A549 treated with Mapracorat at 1 μM for 4 hours (cell line): ENCODE measurements at places on chromosomes 16 and 17. TPM values are rescaled to one million over a fixed set of nuclear protein-coding genes. Genes with fewer than 3 reads are reported as not detected.

ERN2 gene
- total RNA-seq: not detected in 5 replicates

SNAI3 gene
- 0.07 to 0.23 TPM (median 0.16 TPM) in 5 replicates for total RNA-seq

KRTAP2-1 gene
- total RNA-seq: not detected in 5 replicates

KRTAP4-1 gene
- 0.16 to 0.38 TPM (median 0.18 TPM) in 3 of 5 replicates, not detected in the others for total RNA-seq

CRHR1 gene
- total RNA-seq: 0.07 to 0.28 TPM (median 0.17 TPM) in 4 of 5 replicates, not detected in the other

CRYBA1 gene
- total RNA-seq: 0.27 TPM in 1 of 5 replicates, not detected in the others

OTOA gene
- total RNA-seq: 0.08 to 0.13 TPM (median 0.10 TPM) in 4 of 5 replicates, not detected in the other

CDRT15L2 gene
- not detected in 5 replicates for total RNA-seq

SLC38A8 gene
- total RNA-seq: not detected in 5 replicates

EPX gene
- total RNA-seq: not detected in 5 replicates

CD300LG gene
- not detected in 5 replicates for total RNA-seq

MYH2 gene
- not detected in 5 replicates for total RNA-seq

BAHCC1 gene
- 6.4 to 10.5 TPM (median 9.6 TPM) in 5 replicates for total RNA-seq

PLEKHG4 gene
- total RNA-seq: 9.7 to 17.3 TPM (median 14.6 TPM) in 5 replicates

TOX3 gene
- total RNA-seq: 0.11 to 0.42 TPM (median 0.27 TPM) in 5 replicates

RRN3 gene
- total RNA-seq: 36.8 to 40.4 TPM (median 38.6 TPM) in 5 replicates

TMEM100 gene
- total RNA-seq: 0.15 TPM in 1 of 5 replicates, not detected in the others

SEPTIN12 gene
- total RNA-seq: not detected in 5 replicates

PRPSAP2 gene
- 40.2 to 43.6 TPM (median 42.3 TPM) in 5 replicates for total RNA-seq

CTRB2 gene
- not detected in 5 replicates for total RNA-seq
